ENCODE measurements at places on chromosomes 1 and 21. TPM values are rescaled to one million over a fixed set of nuclear protein-coding genes. Genes with fewer than 3 reads are reported as not detected.

Gene L1TD1
- not detected for total RNA-seq

- no peak for DNase-seq
These were observed 19.7 kb upstream of the RNU1-4 start for GRCh38 chr1:16720351-16721223.

DNA sequence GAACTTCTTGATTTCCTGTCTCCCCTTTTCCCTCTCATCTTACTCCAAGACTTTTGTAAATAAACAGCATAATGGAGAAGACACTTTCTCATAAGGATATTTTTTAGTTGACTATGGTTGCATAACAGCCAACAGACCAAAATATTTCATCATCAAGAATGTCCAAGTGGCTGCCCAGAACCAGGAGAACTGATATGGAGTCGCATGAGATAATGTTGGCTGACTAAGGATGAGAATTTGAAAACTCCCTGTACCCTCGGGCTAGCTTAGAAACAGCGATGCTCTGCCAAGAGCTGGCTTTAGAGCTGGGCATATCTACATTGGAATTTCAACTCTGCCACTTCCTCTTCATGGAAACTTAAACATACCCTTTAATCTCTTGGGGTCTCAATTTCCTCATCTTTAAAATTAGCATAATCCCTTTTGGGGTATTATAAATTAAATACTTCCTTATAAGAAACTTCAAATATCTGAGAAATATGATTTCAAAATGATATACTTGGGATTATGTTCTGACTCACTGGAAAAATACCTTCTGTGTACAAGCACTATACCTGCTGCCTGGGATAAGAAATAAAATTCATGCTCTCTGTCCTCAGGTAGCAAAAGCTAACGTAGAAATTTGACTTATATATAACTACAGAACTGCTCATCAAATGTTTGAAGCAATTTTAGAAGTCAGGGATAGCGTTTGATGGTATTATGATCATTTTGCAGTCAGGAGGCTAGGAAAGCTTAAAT, 777.3 kb downstream of the LTN1 start:
- DNase-seq: no peak

GRCh38 chr1:23023174-23023845, 4.0 kb downstream of the KDM1A start:
- DNase-seq: no peak
